NCI-H1417 treated with DMSO at 0.1 percent for 48 hours (cell line): ENCODE measurements at places on chromosomes 1 and 21.

GRCh38 chr1:99580451-99580850 is 65.5 kb upstream of the PALMD start:
- no peak for DNase-seq

DNA sequence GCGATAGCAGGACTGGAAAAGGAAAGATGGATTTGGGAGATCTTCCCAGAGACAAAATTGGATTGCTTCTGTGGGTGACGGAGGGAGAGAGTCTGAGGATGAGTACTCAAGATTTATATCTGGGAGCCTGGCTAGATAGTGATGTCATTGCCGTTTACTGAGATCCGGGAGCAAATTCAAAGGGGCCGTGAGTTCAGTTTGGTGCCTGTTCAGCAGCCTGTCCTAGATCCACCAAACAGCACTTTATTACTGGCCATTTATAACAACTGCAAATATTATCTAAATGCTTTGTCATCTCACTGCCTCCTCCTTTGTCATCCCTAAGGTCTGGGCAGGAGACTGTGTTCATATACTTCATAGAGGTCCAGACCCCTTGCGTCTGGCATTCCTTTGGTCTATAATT is 29.2 kb downstream of the MAPKAPK2 start:
- no peak for DNase-seq

- no peak for DNase-seq
These were observed 35.4 kb downstream of the CENPF start for GRCh38 chr1:214638459-214638807.

DNA sequence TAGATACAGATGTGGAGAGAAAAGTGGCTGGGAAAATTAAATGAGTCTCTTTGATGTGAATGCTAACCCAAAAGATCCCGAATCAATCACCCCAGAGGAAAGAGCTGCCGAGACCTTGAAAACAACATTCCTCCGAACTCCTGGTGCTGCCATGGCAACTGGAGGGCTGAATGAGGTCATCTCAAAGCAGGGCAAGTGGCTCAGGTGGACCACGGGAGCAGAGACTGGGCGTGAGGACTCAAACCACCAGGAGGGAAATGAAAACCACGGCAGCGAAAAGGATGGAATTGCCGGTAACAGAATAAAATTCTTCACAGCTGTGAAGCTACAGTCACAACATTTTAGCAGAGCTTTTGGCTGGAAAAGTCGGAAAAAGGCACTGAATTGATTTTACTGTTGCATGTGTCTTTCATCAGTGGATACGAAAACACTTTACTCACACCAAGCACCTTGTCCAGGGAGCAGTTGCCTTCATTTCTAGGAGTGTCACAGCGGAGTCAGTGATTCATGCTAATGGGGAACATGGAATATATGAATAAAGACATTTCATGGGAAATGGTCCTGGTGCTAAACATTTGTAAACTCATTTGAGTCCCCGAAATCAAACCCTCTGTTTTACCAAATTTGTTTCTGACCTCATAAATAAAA is 23.2 kb upstream of the BECN2 start:
- DNase-seq = no peak

DNA sequence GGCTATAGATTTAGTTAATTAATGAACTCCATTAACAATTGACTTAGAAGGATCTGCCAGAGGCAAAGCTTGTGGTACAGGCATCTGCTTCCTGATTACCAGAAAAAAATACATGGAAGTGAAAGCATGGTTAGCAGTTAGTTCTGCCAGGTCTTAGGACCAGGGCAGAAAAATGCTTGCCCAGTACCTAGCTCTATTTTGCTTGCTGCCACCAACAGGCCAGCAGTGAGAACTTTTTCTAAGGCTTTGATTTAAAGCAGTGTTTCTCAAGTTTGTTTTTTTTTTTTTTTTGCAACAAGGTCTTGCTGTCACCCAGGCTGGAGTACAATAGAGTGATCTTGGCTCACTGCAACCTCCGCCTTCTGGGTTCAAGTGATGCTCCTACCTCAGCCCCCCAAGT is 16.4 kb upstream of the MTF1 start:
- no peak for DNase-seq

DNA sequence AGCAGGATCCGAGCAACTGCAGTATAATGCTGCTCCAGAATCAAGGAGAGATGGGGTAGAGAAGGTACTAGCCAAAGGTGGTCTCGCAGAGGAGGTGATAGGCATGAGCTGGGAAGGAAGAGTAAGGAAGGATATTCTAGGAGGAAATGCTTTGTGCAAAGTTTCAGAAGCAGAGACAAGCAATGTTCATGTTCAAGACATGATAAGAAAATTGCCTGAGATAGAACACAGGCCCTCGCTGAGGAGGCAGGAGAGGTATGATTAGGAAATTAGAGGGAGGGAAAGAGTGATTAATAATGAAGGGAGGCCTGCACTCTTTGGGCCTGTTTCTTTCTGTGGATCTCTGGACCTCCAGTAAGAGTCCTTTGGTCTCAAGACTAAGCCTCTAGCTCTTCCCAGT is 12.9 kb upstream of the ETV3 start:
- DNase-seq = no peak

- no peak for DNase-seq
These were observed 90.5 kb downstream of the LIPI start for GRCh38 chr21:14120091-14120734.

DNA sequence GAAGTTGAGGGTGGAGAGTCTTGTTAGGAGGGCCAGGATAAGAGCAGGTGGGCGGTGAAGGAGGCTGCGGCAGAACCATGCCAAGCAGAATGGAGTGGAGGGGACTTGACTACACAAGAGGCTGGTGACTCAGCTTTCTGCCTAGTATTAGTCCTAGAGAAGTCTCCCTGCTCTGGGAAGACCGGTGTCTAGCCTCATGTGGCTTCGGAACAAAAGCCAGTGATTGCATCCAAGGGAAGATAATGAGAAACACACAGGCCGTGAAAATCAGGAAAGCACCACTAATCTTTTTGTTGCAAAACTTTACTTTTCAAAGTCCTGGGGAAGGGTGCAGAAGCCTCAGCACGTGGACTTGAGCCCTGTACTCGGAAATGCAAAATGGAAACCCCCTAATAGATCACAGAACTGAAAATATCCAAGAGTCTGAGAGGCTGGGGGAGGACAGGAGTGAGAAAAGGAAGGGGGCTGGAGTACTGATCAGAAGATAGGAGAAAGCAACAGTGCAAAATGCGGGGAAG is 31.4 kb downstream of the DDR2 start:
- DNase-seq = no peak

GRCh38 chr21:36122977-36123376 is 11.9 kb upstream of the CBR3 start:
- DNase-seq = no peak

DNA sequence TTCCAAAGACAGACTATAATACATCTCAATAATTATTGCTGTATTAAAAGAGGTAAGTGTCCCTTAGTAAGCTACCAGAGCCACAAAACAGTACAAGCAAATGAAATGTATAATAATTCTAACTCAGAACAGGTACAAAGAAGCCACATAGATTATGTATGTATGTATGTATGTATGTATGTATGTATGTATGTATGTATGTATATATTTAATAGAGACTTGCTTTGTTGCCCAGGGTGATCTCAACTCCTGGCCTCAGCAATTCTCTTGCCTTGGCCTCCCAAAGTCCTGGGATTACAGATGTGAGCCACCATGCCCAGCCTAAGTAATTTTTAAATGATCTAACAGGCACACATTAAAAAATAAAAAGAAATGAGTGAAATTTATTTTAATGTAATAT is 86.9 kb downstream of the EPS15 start:
- no peak for DNase-seq

GRCh38 chr1:29498126-29499103 is 262.1 kb downstream of the PTPRU start:
- no peak for DNase-seq
